ENCODE measurements at places on chromosomes 13 and 19. TPM values are rescaled to one million over a fixed set of nuclear protein-coding genes. Genes with fewer than 3 reads are reported as not detected.

IZUMO2 gene
- total RNA-seq, result not detected

GRCh38 chr13:73168226-73168952 lies 109.6 kb downstream of the KLF5 start:
- DNase-seq, result no peak

ZNF91 gene
- total RNA-seq, result 43.9 TPM

DNA sequence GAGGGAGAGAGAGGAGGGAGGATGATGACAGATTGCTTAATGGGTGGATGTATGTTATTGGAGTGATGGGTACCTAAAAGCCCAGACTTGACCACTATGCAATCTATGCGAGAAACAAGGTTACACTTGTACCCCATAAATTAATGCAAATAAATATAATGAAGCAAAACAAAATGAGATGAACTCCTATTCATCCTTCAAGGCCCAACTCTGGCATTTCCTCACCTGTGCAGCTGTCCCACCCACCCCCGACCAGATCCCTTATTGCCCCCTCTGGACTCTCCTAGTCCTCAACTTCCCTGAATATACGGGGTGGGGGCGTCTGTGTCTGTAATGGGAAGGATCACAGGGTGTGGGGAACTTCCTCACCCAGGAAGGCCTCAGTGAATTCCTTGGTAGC lies 4.1 kb downstream of the PGLYRP2 start:
- DNase-seq, result no peak

GNG7 gene
- 12.4 TPM for total RNA-seq

DNA sequence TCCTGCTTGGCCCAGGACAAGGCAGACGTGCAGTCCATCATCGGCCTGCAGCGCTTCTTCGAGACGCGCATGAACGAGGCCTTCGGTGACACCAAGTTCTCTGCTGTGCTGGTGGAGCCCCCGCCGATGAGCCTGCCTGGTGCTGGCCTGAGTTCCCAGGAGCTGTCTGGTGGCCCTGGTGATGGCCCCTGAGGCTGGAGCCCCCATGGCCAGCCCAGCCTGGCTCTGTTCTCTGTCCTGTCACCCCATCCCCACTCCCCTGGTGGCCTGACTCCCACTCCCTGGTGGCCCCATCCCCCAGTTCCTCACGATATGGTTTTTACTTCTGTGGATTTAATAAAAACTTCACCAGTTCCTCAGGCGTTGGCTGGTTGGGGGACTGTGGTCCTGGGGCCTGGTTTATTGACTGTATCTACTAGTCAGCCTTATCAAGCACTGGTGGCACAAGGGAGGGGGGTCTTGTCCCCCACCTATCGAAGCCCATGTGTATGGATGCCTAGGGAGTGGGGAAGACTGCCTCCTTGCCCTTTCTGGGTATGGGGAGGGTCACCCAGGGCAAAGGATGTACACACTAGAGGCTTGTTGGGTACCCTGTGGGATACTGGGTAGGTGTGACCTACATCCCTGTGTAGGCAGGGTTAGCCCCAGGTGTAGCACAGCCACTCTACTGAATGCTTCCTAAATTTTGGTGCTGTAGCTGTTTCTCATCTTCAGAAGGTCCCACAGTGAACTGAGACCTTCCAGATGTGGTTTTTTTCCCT lies 4.4 kb downstream of the CHMP2A start:
- DNase-seq, result no peak

All from mucosa of gallbladder (tissue), 1 donor.